ENCODE measurements at places on chromosomes 4 and X.

- no peak overlapping the region for H3K27ac ChIP-seq
- no peaks in the 10 kb centered on the region for H3K4me1 ChIP-seq
- no peak for DNase-seq
- no peaks in the 10 kb centered on the region for H3K27me3 ChIP-seq
- H3K4me3 ChIP-seq: no peak overlapping the region
- peaks cover 3% of the 10 kb centered on the region for H3K36me3 ChIP-seq
Observed at GRCh38 chr4:5824635-5825034, 68.3 kb downstream of the CRMP1 start.

DNA sequence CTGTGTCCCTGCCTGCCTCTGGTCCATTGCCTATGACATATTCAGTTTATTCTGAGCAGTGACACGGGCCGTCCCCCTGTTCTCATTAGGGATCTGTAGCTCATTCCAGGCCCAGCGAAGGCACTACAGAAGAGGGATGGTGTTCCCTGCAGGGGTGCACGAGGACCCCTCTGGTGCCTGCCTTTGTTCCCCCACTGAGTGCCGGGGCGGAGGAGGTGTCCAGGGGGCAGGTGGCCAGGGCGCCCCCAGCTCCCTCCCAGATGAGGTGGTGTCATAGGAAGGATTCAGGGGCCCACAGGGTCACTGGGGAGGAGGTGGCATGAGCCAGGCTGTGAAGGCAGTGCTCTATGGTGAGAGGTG, 61.0 kb downstream of the SORCS2 start:
- H3K36me3 ChIP-seq: no peaks in the 10 kb centered on the region
- H3K4me3 ChIP-seq: no peak overlapping the region
- DNase-seq: no peak
- H3K4me1 ChIP-seq: no peaks in the 10 kb centered on the region

- no peak for DNase-seq
- H3K4me3 ChIP-seq: no peak overlapping the region
- no peaks in the 10 kb centered on the region for H3K36me3 ChIP-seq
- no peaks in the 10 kb centered on the region for H3K4me1 ChIP-seq
- H3K27ac ChIP-seq: no peak overlapping the region
- no peaks in the 10 kb centered on the region for H3K27me3 ChIP-seq
Observed at GRCh38 chr4:42778349-42778748, 114.2 kb upstream of the GRXCR1 start.

- H3K27me3 ChIP-seq: no peaks in the 10 kb centered on the region
- no peak for DNase-seq
- H3K36me3 ChIP-seq: no peaks in the 10 kb centered on the region
- H3K4me3 ChIP-seq: no peak overlapping the region
- H3K27ac ChIP-seq: peak overlapping the region; percentile 62
Observed at GRCh38 chrX:54483946-54484345, 12.1 kb downstream of the FGD1 start.

GRCh38 chrX:106201502-106202178, 33.5 kb downstream of the PWWP3B start:
- H3K27ac ChIP-seq: no peak overlapping the region
- no peak for DNase-seq
- no peak overlapping the region for H3K4me3 ChIP-seq
- H3K4me1 ChIP-seq: no peaks in the 10 kb centered on the region
- H3K27me3 ChIP-seq: no peaks in the 10 kb centered on the region

- H3K27ac ChIP-seq: peak within 1 kb of the TSS; percentile 80
- H3K4me3 ChIP-seq: peak within 1 kb of the TSS; percentile 86
- H3K27me3 ChIP-seq: no peaks in the 10 kb centered on the region
- DNase-seq: peak; percentile 83
- H3K4me1 ChIP-seq: no peaks in the 10 kb centered on the region
Observed at GRCh38 chr4:94757192-94758140, at the start of gene BMPR1B. TSS of gene BMPR1B (plus strand) at chr4:94757955. CDS start at chr4:95104425, 346,470 bp downstream.

- no peaks in the 10 kb centered on the region for H3K4me1 ChIP-seq
- H3K27ac ChIP-seq: no peak overlapping the region
- no peak overlapping the region for H3K4me3 ChIP-seq
Observed at GRCh38 chr4:101806914-101807313, 16.4 kb downstream of the BANK1 start.

DNA sequence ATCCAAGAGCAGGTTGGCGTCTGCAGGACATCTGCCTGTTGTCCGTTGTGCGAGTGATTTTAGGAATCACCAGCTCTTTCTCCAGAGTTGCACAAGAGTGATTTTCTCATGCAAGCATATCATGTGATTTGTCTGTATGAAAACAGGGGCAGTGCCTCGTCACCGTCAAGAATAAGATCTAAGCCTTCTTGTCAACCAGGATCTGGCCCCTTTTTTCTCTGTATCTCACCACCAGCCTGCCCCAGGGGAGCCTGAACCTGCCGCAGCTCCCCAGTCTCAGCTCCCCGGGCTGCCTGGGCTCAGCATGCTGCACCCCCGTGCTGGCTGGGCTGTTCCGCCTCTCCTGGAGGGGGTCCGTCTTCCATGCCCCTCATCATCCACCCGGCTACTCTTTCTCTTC, 90.5 kb downstream of the STOX2 start:
- DNase-seq: no peak
- no peak overlapping the region for H3K27ac ChIP-seq
- no peaks in the 10 kb centered on the region for H3K4me1 ChIP-seq
- no peaks in the 10 kb centered on the region for H3K27me3 ChIP-seq

GRCh38 chr4:54367059-54367458, 138.0 kb downstream of the PDGFRA start:
- DNase-seq: no peak
- H3K27me3 ChIP-seq: peaks cover 2% of the 10 kb centered on the region

DNA sequence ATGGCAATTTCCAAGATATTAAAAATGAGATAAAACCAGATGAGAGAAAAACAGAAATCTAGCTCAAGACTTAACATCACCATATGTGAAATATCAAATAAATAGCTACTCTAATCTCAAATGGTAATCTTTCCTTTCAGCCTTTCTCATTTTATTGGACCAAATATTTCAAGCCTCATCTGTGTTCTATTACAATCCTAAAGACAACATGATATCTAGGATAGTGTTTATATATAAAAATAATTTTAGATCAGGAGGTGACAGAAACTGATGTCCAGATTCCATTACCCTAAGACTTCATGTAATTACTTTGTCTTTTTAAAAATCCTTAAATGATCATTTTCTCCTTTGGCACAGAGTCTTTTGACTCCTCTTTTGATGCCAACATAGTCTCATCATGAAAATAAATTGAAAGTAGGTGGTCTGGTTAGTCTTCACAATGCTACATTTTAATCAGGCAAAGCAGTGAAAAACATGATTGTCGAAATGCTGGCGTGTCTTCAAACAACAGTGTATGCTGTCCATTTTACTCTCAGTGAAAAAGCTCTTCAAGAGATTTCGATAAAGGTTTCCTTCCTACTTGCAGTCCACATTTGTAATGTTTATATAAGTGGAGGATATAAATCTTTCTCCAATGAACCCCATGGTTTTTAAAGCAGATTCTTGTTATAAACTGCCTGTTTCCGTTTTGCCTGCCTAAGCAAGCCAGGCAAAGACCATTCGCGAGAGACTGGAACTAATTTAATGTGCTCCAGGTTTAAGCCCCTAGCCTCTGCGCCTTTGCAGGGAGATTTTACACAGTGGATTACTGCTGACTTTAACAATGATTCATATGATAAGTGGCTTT, 169.8 kb downstream of the SCFD2 start:
- H3K27me3 ChIP-seq: no peaks in the 10 kb centered on the region
- H3K4me1 ChIP-seq: no peaks in the 10 kb centered on the region
- no peak overlapping the region for H3K4me3 ChIP-seq
- H3K36me3 ChIP-seq: no peaks in the 10 kb centered on the region

DNA sequence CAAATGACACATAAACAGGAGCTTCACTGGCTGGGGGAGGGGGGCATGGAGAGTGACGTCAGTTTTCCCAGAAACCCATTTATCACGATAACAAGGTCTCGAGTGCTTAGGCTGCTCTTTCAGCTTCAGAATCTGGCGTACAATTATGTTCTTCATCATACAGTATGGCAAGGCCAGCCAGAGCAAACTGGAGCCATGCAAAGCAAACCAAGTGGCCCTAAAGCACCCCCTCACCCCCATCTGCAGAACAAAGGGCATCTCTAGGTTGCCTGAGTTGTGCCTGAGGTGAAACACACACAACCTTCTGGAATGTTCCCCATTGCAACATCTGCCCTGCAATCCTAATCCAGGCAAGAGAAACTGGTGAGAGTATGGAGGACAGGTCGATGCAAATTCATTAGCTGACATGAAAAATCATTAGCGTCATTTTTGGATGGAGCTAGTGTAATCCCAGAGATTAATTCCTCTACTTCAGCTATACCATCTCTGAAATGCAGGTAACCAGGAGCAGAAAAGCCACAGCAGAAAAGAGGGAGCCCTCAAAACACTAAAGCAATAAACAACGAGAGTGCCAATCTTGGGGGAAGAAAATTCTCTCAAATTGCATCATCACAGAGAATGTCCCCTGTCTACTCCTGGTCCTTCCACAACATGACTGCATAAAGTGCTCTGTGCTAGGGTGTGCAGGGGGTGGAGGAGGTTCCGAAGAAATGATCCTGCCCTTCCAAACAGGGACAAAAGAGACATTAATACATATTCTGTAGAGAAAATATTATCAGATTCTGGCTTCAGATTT, 1.8 kb downstream of the SEPTIN6 start:
- H3K36me3 ChIP-seq: no peaks in the 10 kb centered on the region
- H3K4me3 ChIP-seq: no peak overlapping the region
- DNase-seq: no peak
- no peak overlapping the region for H3K27ac ChIP-seq

DNA sequence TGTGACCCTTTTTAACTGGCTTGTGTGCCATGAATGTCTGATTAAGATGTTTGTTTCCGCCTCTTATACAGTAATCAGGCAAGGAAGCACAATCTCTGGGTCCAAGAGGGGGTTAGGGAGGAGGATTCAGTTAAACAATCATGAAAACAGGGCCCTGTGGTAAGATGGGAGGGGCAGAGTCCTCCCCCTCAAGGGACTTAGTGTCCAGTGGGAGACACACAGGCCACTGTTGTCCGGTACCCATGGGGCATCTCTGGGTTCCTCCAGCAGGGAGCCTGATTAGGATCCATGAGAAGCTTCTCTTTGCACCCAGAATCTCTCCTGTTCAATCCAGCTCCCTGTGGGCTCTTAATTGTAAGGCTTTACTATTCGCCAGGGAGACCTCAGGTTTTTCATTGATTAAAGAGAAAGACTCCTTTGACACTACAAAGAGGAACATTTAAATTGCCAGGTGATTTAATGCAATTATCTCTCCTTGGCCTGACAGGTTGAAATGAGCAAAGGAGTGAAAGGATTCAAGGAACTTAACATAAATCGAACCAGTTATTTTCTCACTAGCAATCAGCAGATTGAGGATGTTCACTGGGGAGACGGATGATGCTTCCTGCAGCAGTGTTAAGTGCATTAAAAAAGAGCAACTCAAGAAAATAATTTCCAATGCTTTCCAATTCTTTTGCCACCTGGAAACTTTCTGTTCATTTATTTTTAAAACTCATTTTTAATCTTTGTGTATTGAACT, 225.4 kb downstream of the PTTG2 start:
- H3K4me3 ChIP-seq: no peak overlapping the region
- H3K4me1 ChIP-seq: no peaks in the 10 kb centered on the region
- no peaks in the 10 kb centered on the region for H3K27me3 ChIP-seq
- no peak overlapping the region for H3K27ac ChIP-seq
- DNase-seq: no peak

- H3K4me1 ChIP-seq: peaks cover 3% of the 10 kb centered on the region
- no peaks in the 10 kb centered on the region for H3K27me3 ChIP-seq
- H3K4me3 ChIP-seq: no peak overlapping the region
- no peak overlapping the region for H3K27ac ChIP-seq
- DNase-seq: no peak
Observed at GRCh38 chr4:184790826-184791225, 34.9 kb downstream of the ACSL1 start.

- H3K27ac ChIP-seq: no peak overlapping the region
- H3K4me1 ChIP-seq: no peaks in the 10 kb centered on the region
- H3K4me3 ChIP-seq: no peak overlapping the region
- DNase-seq: no peak
- H3K27me3 ChIP-seq: no peaks in the 10 kb centered on the region
Observed at GRCh38 chr4:96913441-96914080, 1073.7 kb downstream of the PDHA2 start.

DNA sequence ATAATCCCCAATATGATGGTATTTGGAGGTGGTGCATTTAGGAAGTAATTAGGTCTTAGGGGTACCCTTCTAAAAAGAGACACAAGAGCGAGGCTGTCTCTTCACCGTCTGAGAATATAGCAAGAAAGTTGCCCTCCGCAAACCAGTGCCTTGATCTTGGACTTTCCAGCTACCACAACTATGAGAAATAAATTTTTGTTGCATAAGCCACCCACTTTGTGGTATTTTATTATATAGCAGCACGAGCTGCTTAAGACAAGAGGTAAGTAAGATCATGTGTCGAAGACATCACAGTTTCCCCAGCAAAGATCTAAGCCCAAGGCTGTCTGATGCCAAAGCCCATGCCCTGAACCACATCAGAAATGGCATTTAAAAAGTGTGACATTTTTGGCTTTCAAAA, 9.6 kb upstream of the EXOSC9 start:
- no peak for DNase-seq
- no peaks in the 10 kb centered on the region for H3K27me3 ChIP-seq
- H3K27ac ChIP-seq: no peak overlapping the region
- no peaks in the 10 kb centered on the region for H3K36me3 ChIP-seq
- H3K4me3 ChIP-seq: no peak overlapping the region

- H3K4me1 ChIP-seq: no peaks in the 10 kb centered on the region
- peak; percentile 15 for DNase-seq
- no peak overlapping the region for H3K4me3 ChIP-seq
Observed at GRCh38 chr4:2691952-2692435, 64.1 kb downstream of the TNIP2 start.

GRCh38 chrX:118448273-118448783, 47.3 kb upstream of the DOCK11 start:
- H3K4me3 ChIP-seq: no peak overlapping the region
- H3K27ac ChIP-seq: no peak overlapping the region
- H3K4me1 ChIP-seq: no peaks in the 10 kb centered on the region
- no peaks in the 10 kb centered on the region for H3K36me3 ChIP-seq

- H3K36me3 ChIP-seq: no peaks in the 10 kb centered on the region
- peak overlapping the region; percentile 97 for H3K27ac ChIP-seq
- no peak overlapping the region for H3K4me3 ChIP-seq
- H3K4me1 ChIP-seq: peaks cover 7% of the 10 kb centered on the region
- DNase-seq: no peak
- no peaks in the 10 kb centered on the region for H3K27me3 ChIP-seq
Observed at GRCh38 chr4:30744957-30745640, 24.9 kb downstream of the PCDH7 start.

DNA sequence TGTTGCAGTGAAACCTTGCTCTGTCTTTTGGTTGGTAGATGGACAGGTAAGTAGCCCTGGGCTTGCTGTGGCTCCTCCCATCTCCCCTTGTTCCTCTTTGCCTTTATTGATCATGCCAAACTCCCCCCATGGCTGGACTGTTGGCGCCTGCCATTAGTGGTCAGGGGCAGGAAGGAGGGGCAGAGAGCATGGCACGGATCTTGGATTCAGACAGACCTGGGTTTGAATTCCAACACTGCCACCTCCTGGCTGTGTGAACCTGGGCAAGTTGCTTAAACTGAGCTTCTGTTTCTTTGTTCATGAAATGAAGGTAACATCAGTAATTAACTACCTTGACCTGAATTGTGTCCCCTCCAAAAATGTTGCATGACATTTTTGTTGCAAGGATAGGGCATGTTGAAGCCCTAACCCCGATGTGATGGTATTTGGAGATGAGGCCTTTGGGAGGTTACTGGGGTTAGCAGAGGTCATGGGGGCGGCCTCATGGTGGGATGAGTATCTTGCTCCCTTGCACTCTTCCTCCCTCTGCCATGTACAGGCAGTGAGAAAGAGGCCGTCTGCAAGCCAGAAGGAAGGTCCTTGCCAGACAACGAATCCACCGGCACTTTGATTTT, 6.0 kb downstream of the SLC2A9 start:
- no peaks in the 10 kb centered on the region for H3K36me3 ChIP-seq
- H3K27me3 ChIP-seq: no peaks in the 10 kb centered on the region
- no peak overlapping the region for H3K4me3 ChIP-seq
- H3K4me1 ChIP-seq: no peaks in the 10 kb centered on the region

All from aorta (tissue), 5 donors.